Vagina (tissue), 2 donors: ENCODE measurements at places on chromosomes 5 and 9.

DNA sequence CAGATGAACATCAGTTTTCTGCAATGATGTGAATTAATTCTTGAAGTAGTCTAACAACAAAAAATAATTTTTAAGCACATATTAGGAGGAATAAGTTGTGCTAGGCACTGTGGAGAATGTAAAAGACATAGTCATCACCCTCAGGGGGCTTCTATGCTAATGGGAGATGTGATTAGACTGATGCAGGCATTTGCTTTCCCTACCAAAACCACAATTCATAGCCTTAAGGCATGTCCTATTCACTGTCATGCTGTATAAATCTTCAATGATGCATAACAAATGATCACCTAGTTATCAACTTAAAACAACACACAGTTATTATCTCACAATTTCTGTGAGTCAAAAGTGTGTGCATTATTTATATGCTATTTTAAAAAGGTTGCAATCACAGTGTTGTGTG, 422.6 kb downstream of the MAN2A1 start:
- H3K36me3 ChIP-seq: no peaks in the 10 kb centered on the region
- no peak overlapping the region for H3K4me3 ChIP-seq
- H3K27ac ChIP-seq: no peak overlapping the region
- H3K27me3 ChIP-seq: no peaks in the 10 kb centered on the region

DNA sequence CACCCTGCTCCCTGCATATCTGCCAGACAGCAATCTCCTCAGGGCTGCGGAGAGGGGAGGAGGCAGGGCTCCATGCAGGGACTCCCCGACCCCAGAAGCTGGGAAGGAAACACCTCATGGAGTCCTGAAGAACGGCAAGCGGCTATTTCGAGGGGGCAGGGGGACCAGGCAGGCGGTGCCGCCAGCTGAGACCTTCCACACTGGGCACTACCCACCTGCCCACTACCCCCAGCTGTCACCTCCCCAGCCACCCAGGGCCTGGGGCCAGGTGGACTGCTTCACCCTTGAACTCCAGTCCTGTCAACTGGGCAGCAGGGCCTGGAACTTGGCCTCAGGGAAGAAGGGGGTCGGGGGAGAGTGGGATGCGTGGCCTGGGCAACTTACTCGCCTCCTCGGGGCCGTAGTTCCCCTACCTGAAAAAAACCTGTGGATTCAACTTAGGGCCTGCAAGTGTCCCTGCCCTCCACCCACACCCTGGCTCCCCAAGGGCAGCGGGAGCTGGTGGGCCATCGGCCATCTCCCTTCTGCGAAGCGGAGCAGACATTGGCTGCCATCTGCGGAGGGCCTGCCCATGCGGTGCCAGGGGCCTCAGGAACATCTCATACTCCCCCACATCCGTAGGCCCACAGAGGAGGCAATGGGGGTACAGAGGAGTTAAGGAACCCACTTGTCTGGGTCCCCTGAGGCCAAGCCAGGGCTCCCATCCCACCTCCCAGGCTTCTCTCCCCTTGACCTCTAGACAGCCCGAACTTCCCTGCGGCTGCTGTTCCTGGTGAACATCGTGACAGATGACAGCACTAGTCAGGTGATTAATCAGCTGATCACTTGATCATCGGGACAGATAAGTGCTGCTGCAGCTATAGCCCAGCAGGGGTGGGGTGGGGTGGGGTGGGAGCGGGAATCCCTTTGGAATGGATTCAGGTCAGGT, 18.5 kb upstream of the RALGDS start:
- H3K36me3 ChIP-seq: no peaks in the 10 kb centered on the region
- H3K27ac ChIP-seq: peak overlapping the region; percentile 44
- H3K27me3 ChIP-seq: no peaks in the 10 kb centered on the region
- no peak overlapping the region for H3K4me3 ChIP-seq
- peaks cover 86% of the 10 kb centered on the region for H3K4me1 ChIP-seq

- H3K27me3 ChIP-seq: no peaks in the 10 kb centered on the region
- H3K36me3 ChIP-seq: no peaks in the 10 kb centered on the region
Measured at GRCh38 chr5:73312146-73312871, 136.3 kb downstream of the FOXD1 start.

DNA sequence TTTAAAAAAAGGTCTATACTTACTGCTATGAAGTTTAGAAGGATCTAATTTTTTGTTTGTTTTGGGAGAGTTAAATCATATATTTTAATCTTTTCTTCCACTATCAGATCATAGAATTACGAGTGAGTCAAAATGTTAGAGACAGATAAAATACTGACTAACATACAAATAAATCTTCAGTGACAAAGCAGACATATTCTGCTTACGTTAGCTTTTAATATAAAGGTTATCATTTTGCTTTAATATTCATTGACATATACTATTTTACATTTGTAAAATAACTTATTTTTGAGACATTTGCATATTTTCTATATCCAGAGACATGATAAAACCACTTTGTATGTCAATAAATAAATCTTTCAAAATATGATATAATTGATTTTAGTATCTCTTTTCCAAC, 64.6 kb upstream of the GABRA1 start:
- H3K4me1 ChIP-seq: no peaks in the 10 kb centered on the region
- no peak overlapping the region for H3K27ac ChIP-seq
- DNase-seq: no peak
- H3K27me3 ChIP-seq: no peaks in the 10 kb centered on the region

GRCh38 chr5:36778336-36778735, 98.2 kb upstream of the NIPBL start:
- no peak overlapping the region for H3K4me3 ChIP-seq
- no peaks in the 10 kb centered on the region for H3K4me1 ChIP-seq
- no peaks in the 10 kb centered on the region for H3K36me3 ChIP-seq
